ENCODE measurements at places on chromosomes 3 and 15.
A peak's percentile ranks its signal among the peaks of the same experiment; 100 is the strongest.

DNA sequence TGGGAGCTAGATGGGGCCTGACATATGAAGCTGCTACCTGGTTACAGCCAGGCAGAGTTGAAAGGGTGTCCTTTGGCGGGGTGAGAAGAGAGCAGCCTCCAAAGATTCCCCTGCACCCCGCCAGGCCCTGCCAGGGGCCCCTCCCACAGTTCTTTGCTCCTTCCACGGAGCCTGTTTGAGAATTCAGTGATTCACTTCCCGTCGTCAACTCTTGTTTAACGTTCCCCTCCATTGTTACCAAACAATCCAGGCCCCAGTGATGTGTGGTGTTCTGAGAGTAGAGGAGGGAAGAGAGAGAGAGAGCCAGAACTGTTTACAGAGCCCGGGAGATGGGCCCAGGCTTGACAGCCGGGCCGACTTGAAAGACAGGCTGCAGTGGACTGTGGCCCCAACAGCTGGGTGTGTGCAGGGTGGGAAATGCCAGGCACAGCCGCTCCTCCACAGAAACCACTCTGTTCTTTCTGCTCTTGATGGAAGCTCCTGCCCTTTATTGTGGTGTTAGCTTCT, 81.5 kb downstream of the SMAD3 start:
- DNase-seq: no peak

DNA sequence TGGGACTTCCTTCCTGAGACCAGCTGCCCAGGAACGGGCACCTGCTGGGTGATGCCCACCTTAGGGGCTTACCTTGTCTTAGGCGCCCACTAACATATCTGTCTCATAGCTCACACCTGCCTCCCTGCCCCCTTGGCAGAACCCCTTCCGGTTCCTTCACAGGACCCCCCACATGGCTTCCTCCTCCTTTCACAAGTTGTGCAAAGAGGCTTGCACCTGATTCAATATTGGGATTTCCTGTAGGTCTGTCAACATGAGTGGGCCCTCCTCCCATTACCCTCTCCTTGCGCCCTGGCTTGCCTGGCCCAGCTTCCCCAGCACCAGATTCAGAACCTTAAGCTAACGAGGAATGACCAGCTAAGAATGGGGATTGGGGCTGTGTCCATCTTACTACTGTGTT, 633 bp downstream of the THPO start:
- DNase-seq: no peak

DNA sequence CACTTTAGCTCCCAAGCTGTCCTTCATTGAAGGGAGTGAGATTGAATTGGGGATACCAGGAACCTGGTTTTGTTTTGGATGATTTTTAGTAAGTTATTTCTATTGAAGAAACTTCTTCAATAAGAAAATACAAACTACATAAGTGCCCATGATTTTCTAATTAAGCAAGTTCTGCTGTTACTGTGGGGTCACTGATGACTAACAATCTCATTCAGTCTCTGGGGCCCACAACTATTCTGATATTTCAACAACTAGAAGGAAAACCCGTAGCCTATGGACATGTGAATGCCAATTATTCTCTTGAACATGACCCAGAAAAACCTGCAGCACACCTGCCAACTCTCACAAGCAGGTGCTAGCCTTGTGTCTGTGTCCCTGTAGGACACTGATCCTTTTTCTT, 184.6 kb downstream of the DCLK3 start:
- peak; percentile 8 for DNase-seq

GRCh38 chr3:5160940-5161858, 26.3 kb upstream of the EDEM1 start:
- DNase-seq: no peak

GRCh38 chr3:12944849-12945248, 103.5 kb upstream of the RPL32 start:
- DNase-seq: no peak

DNA sequence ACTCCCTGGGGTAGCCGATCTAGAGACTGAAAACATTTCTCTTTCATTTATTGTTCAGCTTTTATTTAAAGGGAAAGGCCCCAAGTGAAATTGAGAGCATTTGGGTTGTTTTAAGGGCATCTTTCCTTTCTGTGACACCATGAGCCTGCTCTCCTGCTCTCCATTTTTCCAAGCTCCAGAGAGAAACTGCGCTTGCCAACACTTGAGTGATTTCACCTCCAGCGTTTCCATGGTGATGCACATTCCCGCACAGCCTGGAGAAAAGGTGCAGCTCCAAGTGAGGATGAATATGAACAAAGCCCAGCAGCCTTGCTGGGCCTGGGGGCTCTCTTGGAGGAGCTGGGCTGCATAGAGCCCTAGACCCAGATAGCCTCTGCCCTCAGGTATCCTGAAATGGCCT, 159.2 kb upstream of the PPP2R3A start:
- DNase-seq: peak; percentile 85

- DNase-seq: no peak
These were observed 42.1 kb downstream of the VGLL4 start for GRCh38 chr3:11601446-11602238.

DNA sequence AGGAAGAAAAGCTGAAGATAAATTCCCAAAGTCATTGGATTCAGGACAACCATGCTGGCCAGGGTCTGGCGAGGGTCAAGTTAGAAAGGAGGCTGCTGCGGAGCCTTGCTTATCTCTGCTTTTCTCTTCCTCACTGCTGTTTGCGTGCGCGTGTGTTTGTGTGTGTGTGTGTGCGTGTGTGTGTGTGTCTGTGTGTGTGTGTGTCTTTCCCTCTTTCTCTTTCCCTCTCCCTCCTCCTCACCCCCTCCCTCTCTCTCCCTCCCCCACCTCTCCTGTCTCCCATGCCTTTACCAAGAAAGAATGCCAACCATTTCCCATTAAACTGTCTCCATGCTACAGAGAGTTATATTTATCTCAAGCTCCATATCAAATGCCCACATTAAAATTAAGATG, at the start of gene COLQ:
Gene COLQ, minus strand, starts transcription at position 134 of the 393 bp plus-strand sequence. Its CDS starts 81 bp downstream, at position 53.
- DNase-seq: no peak

DNA sequence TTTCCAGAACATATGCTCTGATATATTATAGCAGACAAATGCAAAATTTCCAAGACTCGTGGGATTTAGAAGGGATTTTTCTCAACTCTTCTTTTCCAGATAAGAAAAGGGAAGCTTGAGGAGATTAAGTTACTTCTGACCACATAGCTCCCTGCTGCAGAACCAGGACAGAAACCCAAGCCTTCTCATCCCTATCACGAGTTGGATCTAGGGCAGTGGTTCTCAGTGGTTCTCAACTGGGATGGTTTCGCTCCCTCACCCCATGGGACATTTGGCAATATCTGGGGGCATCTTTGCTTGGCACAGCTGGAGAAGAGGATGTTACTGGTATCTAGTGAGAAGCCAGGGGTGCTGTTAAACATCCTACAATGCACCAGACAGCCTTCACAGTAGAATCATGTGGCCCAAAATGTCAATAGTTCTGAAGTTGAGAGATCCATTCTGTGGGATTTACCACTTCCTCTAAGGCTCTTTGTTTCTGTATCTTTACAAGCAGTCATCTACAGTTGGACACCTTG, 64.2 kb downstream of the LIPC start:
- no peak for DNase-seq

GRCh38 chr3:187104342-187104741, 35.0 kb downstream of the RPL39L start:
- no peak for DNase-seq

DNA sequence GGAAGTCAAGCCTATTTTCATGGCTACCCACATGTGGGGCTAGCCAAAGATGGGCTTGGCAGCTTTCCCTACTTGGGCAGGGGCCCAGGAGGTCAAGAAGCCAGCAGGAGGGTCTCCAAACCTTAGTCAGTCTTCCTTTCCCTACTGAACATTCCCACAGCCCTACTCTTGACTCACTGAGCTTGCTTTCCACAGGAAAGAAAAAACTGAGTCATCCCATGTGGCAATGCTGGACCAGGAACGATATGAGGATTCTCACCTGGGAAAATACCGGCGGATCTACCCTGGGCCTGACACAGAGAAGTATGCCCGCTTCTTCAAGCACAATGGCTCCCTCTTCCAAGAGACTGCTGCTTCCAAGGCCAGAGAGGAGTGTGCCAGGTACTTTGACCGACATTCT, 3.7 kb upstream of the NGRN start:
- no peak for DNase-seq

- no peak for DNase-seq
These were observed 181.0 kb downstream of the SI start for GRCh38 chr3:164897342-164897741.

GRCh38 chr15:55823699-55824340, 80.9 kb upstream of the PRTG start:
- DNase-seq: no peak

DNA sequence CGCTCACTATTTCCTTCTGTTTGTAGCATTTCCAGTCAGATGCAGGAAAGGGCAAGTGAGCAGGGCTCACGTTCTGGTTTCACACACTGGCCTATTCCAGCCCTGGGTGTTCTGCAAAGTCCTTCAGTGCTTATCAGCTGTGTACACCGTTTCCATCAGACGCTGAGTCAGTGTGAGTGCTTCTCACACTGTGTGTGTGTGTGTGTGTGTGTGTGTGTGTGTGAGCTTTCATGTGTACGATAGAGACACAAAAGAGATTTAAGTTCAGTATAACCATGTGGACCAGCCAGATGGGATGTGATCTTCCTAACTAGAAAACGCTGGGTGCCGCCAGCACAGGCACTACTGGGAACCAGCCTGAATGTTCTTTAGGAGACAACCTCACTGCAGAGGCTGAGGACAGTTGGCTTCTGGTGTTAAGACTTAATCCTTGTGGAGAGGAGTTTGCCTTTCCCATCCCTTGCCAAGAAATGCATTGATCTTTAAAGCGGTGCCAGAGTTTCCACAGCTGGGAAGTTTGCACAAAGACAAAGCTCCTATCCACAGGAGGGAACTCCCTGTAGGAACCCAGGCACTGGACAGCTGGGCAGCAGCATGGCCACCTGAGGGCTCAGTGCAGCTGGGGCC, 3.9 kb upstream of the CHSY1 start:
- DNase-seq: no peak

DNA sequence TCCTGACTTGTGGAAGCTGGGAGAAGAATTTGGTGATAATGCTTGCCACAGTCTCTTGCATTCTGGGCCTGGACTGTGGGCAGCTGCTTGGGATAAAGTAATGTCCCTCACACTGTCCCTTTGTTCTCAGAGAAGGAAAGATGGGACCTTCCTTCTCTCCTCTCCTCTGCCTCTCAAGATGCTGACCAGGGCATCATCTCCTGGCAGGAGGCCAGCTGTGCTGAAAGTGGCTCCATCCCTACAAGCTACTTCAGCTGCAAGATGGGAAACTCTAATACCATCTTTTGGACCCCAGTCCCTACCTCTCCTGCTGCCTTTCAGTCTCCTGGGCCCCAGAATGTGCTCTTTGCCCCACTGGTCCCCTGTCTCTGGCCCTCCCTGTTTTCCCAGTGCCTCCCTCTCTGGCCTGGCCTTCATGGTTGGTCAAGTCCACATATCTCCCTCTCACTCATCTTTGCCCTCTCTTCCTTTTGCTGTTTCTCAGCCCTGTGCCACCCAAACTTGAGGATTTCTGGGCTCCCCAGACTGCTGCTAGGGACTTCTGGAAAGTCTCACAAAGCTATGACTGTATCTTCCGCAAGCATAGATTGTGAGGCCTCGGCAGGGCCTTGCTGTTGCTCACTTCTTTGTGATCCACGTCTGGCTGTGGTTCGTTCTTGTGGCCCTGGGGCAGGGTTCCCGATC, 7.1 kb upstream of the SLC6A20 start:
- no peak for DNase-seq

DNA sequence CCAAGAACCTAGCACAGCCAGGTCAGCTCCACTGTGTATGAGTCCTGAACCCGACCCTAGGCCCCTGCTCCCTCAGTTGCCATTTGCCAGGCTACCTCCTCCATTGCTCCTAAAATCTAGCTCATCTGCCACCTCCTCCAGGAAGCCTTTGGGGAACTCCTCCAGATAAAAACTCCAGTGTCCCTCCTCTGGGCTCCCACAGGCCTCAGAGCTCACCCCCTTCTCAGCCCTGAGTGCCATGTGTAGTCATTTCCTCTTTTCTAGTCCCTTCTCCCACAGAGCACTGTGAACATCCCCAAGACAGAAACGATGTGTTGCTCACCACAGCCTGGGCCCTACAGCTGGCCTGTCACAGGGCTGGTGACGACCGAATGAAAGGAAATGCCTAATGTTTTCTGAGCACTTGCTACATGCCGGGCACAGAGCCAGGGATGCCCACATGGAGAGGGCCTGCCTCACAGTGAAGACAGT, 61.0 kb downstream of the IQSEC1 start:
- DNase-seq: no peak

- no peak for DNase-seq
These were observed 4.6 kb upstream of the DENND4A start for GRCh38 chr15:65796610-65797078.

DNA sequence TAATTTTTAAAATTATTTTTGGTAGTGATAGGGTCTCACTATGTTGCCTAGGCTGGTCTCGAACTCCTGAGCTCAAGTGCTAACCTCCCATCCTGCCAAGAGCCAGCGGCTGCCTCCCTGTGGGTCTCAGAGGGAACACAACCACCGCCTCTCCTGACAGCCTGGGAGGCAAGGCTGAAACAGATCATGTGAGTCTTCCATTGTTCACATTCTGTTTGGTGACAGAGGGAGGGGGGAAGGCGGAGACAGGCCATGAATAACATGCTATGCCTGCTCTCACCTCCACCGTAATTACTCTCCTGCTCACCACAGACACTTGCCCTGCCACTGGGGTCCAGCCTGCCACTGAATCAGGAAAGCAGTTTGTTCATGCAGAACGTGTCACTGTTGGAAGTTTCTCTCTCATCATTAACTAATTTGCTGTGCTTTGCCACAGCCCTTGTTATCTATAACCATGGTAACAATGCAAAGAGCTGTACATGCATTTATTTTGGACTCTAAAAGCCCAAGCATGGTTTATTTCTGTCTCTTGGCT, 78.4 kb upstream of the RASGRF1 start:
- no peak for DNase-seq

Measured in G401 (cell line).